Sciatic nerve (tissue), 2 donors: ENCODE measurements at places on chromosomes 11 and 22.

GRCh38 chr11:1574238-1574932 is 2.3 kb upstream of the DUSP8 start:
- DNase-seq, result peak; percentile 69

DNA sequence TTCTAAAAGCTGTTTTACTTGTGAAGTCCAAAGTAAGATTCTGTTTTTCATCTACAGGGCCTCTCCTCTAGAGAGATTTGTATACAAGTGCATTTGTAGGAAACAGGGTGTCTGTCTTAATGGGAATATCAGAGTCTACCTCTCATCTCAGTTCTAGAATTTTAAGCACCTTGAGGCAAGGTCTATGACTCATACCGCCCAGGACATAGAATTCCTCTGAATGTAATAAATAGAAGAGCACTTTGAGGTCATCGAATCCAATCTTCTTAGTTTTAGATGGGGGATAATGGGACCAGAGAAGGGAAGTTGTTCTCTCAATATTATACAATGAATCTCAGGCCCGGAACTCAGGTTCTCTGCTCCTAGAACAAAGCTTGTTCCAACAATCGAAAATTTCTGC is 101.8 kb upstream of the TIMP3 start:
- no peak for DNase-seq

DNA sequence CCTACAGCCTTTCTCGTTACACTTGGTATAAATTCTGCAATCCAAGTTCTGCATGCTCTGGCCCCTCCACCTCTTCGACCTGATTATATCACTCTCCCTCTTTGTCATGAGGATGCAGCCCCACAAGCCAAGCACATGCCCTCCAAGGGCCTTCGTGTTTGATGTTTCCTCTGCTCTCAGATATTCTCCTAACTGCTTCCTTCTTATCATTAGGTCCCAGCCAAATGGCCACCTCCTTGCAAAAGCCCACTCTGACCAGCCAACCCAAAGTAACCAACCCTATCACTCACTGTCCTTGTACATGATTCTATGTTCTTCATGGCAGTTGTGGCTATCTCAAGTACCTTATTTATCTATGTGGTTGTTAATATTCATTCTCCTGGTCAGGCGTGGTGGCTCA is 38.3 kb upstream of the LRRC55 start:
- no peak for DNase-seq

DNA sequence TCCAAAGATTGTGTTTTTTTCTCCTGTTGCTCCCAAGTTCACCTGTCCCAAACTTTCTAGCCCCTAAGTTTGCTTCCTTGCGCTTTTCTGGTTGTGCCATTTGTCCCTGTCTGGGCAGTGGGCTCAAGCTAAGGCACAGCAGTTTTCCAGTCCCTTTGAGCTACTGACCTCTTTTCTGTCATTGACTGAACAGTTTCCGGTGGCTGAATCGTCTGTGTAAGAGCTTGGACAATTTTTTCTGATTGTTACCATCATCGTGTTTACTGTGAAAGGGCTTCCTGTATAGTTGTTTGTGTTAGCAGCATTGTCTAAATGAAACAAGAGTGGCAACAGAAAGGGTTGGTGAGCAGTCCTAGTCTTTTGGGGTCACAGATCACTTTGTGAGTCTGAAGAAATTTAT is 49.8 kb downstream of the BMAL1 start:
- DNase-seq, result no peak

DNA sequence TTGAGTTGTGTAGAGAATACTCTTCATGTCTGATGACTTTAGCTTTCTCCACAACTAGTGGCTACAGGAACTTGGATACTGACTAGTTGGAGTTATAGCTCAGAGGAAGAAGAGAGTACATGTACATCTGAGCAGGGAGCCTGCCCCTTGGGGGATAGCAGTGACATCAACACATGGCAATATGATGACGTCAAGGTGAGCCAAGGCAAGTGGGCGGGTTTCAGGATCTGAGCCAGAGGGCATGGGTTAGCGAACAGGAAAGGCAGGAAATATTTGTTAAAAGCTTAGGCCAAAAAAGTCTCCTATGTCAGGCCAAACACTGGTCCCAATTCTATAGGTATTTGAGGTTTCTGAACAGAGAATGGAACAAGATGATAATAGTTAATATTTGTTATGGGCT is 42.0 kb upstream of the HORMAD2 start:
- DNase-seq, result peak; percentile 59

DNA sequence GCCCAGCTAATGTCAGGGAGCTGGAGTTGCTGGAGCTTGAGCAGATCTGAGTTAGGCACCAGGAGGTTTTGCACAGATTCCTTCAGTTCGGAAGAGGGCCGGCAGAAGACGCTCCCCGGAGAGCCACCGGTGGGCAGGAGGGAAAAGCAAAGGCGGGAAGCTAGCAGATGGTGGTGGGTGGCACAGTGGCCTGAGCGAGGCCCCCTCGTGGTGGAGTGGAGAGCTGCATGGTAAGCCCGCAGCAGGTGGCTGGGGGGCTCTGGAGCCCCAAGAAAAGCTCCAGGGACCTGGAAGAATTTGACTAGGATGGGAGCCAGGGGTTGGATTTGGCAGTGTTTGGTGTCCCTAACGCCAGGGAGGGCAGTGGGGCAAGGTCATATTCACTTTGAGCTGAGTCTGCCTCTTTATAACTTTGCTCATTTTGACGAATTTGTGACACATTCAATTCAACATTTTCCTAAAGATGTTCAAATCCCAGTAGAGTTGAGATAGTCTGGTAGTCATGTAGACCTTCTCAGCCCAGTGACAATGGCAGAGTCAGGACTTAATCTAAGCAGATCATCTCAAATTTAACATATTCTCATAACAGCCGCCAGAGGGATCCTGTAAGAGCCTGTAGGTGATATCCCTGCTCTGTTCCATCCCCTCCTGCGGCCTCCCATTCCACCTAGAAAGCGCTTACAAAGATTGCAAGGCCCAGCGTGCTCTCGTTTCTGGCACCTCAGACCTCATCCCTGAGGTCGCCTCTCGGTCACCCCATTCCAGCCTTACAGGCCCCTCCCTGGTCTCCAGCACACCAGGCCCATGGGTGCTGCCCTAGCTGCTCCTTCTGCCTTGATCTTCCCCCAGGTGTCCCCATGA is 57.9 kb downstream of the TRIM29 start:
- no peak for DNase-seq

- no peak for DNase-seq
These were observed 7.1 kb downstream of the SLC7A4 start for GRCh38 chr22:21025266-21025665.

DNA sequence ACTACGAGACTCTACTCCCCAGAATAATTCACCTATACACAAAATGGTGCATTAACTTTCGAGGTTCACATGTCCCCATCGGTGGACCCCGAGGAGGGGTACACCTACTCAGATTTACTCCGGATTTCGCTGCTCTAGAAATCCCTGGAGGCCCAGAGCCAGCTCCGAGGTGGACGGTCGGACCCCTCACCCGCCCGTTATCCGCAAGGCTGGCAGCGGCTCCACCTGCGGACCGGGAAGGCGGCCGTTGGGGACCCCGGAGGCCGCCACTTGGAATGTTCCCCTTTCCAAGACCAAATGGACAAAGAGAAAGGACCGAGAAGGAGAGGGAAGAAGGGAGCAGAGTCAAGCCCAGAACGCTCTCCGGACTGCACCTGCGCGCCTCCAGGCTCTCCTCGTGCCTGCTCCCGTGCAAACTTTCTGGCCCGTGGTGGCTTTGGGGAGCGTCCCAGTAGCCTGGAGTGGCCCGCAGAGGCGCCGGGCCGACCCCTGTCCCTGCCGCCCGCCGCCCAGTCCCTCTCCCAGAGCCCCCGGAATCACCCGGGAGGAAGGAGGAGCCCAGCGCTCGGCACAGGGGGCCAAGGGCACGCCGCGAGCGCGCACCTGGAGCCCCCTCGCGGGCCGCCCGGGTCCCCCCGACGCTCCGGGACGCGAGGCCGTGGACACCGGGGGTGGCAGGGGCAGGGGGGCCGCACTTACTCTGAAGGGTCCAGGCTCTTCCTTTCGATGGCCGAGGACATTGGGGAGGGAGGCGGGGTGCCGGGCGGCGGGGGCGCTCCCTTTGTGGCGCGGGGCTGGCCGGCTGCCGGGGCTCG is 23.0 kb downstream of the LMO2 start:
- no peak for DNase-seq

GRCh38 chr11:128242451-128242850 is 344.9 kb downstream of the ETS1 start:
- no peak for DNase-seq

DNA sequence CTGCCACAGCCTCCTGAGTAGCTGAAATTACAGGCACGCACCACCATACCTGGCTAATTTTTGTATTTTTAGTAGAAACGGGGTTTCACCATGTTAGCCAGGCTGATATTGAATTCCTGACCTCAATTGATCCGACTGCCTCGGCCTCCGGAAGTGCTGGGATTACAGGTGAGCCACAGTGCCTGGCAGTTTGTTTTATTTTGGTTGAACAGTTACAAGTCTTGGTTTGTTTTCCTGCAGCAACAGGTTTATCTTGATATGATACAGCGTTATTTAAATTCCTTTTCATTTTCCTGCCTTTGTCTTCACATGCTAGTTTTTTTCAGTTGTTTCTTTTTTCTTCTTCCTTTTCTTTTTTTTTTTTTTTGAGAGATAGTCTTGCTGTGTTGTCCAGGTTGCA is 4.0 kb upstream of the SLC3A2 start:
- no peak for DNase-seq

- no peak for DNase-seq
These were observed 145.5 kb downstream of the RBFOX2 start for GRCh38 chr22:35883031-35883620.

DNA sequence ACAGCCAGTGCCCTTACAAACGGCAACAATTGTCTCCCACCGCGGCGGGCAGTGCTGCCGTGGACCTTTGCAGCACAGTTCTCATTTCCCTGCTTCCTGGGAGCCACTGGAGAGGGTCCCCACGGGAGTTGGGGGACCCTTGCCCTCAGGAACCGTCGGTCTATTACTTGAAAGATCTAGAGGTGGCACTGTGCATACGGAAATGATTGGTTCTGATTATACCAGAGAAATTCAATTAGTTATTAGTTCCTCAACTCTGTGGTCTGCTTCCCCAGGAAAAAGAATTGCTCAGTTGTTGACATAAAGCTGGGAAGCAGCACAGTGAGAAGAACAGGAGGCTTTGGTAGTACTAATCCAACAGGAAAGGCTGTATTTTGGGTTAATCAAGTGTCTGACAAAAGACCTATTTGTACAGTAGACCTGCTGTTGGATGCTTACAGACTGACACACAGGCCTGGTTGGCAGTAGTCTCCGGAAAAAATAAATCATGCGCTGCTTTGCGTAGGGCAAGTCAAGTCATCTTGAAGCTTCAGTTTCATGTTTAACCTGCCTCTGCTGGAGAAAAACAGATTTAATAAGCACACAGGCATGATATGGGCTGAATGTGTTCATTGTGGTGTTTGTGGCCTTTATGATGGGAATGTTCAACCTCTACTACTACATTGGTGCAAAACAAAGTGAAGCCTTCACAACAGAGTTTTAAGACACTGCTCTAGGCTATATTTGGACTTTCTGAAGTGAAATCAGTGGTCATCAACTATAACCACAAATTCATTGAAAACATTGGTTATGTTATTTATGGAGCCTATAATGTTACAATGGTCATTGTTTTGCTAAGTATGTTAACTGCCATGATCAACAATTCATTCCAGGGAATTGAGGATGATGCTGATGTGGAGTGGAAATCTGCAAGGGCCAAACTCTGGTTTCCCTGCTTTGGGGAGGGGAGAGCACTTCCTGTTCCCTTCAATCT is 54.6 kb upstream of the SC5D start:
- DNase-seq, result no peak

DNA sequence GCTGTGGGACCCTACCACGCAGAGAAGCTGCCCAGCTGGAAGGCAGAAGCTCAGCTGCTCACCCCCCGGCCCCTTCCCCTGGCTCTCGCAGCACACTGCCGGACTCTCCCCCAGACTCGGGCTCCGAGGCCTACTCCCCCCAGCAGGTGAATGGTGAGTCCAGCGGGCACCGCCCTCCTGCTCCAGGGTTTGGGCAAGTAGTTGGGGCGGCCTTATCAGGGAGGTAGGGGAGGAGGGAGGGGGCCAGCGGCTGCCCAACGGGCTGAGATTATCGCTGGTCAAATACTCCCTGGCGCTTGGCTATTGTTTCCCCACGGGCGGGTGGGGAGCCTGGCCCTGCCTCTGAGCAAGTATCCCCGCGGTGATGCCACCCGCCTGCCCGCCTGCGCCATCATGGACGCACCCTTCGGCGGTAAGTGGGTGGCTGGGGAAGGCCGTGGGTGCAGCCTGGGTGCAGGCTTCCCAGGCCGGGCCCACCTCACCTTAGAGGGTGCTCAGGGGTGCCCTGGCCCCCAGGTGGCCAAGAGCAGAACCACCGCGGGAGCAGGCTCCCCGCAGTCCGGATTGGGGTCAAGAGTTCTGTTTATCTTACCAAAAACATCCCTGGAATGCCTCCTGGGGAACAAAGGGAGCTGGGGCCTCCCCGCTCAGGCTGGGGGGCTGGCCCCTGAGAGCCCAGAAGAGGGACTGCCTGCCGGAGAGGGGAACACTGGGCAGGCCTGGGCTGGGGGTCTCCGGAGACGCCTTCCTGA is 16.9 kb downstream of the MYRF start:
- no peak for DNase-seq

DNA sequence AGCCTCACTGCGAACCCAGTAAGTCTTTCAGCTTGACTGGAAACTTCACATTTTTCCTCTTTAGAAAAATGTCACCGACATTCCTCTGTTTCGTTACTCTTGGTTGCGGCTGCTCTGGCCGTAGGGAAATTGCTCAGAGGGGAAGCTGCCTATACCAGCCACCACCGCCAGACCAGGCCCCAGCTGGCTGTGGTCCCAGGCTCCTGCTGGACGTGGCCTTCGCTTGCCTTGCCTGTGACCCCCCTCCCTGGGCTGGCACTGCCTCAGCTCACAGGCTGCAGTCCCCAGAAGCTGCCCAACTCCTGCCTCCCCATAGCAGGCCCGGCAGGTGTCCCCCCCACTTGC is 197.8 kb downstream of the MN1 start:
- no peak for DNase-seq

GRCh38 chr11:70230151-70230839 is 27.2 kb downstream of the FADD start:
- DNase-seq, result no peak

- no peak for DNase-seq
These were observed 89.3 kb downstream of the ARHGAP42 start for GRCh38 chr11:100776212-100776896.

DNA sequence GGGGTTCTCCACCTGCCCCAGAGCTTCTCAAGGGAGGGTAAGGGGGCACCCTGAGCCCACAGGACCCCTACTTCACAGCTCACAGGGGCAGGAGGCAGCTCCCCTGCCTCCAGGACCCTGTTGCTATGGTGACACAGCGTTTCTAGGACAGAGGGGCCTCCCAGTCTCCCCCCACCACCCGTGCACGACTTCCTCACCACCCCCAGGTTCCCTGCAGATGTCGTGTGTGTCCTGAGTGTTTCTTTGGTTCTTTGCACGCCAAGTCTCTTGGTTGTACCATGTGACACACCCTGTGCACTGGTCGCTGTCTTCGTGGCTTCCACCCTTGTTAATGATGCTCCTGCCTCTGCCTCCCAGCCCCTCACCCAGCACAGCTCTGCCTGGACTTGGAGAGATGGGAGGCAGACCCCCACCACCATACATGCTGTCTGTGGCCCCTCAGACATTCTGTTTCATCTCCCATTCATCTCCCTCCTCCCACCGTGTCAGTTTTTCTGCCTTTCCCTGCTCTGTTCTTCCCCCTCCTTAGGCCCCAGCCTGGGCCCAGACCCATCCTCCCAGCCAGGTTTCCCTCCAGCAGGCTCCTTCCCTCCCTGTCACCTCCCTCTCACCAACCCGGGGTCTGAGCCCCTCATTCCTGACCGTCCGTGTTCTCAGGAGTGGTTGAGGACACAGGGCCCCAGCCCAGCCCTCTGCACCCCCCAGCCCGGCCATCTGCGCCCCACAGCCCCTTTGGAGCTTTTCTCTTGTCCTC is 24.5 kb upstream of the RAB1B start:
- no peak for DNase-seq
